ENCODE measurements at places on chromosomes 7 and 10. TPM values are rescaled to one million over a fixed set of nuclear protein-coding genes. Genes with fewer than 3 reads are reported as not detected.

GRCh38 chr10:99929360-99929759 lies 80.4 kb downstream of the DNMBP start:
- H3K27me3 ChIP-seq: no peaks in the 10 kb centered on the region
- no peak overlapping the region for H3K27ac ChIP-seq
- H3K36me3 ChIP-seq: no peaks in the 10 kb centered on the region
- peaks cover 5% of the 10 kb centered on the region for H3K4me1 ChIP-seq

GRCh38 chr7:94170836-94171235 lies 166.7 kb upstream of the BET1 start:
- no peak for DNase-seq
- H3K4me3 ChIP-seq: no peak overlapping the region
- H3K27ac ChIP-seq: no peak overlapping the region
- no peaks in the 10 kb centered on the region for H3K4me1 ChIP-seq

DNA sequence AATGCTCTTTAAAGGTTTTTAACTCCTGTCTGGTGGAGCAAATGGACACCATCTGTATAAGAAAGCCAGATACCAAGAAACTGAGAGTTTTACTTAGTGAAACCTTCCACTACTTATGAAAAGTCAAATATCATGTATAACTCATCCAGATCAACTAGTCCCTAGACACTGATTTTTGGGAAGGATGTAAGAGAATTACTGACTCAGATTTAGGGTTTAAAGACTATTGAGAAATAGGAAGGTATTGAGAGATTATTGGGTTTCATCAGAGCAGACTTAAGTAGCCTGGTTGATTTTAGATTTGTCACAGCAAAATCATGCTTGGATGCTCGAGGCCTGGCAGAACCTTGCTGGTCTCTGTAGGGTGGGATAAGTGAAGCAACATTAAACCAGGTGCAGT lies 3.1 kb downstream of the CSTF2T start:
- H3K27me3 ChIP-seq: no peaks in the 10 kb centered on the region
- H3K4me3 ChIP-seq: peak overlapping the region; percentile 100
- H3K27ac ChIP-seq: peak overlapping the region; percentile 66
- DNase-seq: no peak
- peaks cover 26% of the 10 kb centered on the region for H3K36me3 ChIP-seq

- no peaks in the 10 kb centered on the region for H3K36me3 ChIP-seq
- peaks cover 8% of the 10 kb centered on the region for H3K27me3 ChIP-seq
- H3K4me3 ChIP-seq: no peak overlapping the region
- no peaks in the 10 kb centered on the region for H3K4me1 ChIP-seq
- DNase-seq: no peak
Observed at GRCh38 chr7:156014201-156014600, 201.9 kb upstream of the SHH start.

- no peak for DNase-seq
- no peak overlapping the region for H3K4me3 ChIP-seq
- H3K27me3 ChIP-seq: peaks cover 2% of the 10 kb centered on the region
- H3K36me3 ChIP-seq: no peaks in the 10 kb centered on the region
- H3K4me1 ChIP-seq: peaks cover 11% of the 10 kb centered on the region
Observed at GRCh38 chr7:35736725-35737124, 41.8 kb upstream of the HERPUD2 start.

GRCh38 chr10:7410862-7411670 lies at the start of gene SFMBT2:
SFMBT2 (minus strand) TSS chr10:7411034; CDS start chr10:7381898, 29,136 bp downstream.
- peaks cover 39% of the 10 kb centered on the region for H3K4me1 ChIP-seq
- H3K27me3 ChIP-seq: no peaks in the 10 kb centered on the region
- H3K36me3 ChIP-seq: peaks cover 13% of the 10 kb centered on the region
- peak within 1 kb of the TSS; percentile 95 for H3K27ac ChIP-seq
- peak within 1 kb of the TSS; percentile 98 for H3K4me3 ChIP-seq

- H3K27ac ChIP-seq: no peak overlapping the region
- H3K36me3 ChIP-seq: peaks cover 7% of the 10 kb centered on the region
- no peak overlapping the region for H3K4me3 ChIP-seq
Observed at GRCh38 chr10:24871011-24871935, 81.1 kb downstream of the PRTFDC1 start.

DNA sequence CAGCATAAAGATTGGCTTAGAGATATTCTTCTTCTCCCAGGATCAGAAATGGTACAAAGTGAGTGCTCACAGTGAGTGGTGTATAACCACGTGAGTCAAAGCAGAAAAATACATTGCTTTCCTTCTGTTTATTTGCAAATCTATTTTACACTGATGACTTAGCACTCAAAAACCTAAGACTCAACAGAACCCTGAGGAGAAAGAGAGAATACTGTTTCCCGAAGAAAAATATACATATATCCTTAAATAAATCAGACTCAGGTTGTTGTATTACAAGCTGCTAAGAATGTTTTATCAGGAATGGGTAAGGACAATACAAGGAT lies 48.7 kb downstream of the ODAD2 start:
- DNase-seq: no peak
- no peaks in the 10 kb centered on the region for H3K36me3 ChIP-seq
- peaks cover 7% of the 10 kb centered on the region for H3K27me3 ChIP-seq
- no peak overlapping the region for H3K27ac ChIP-seq

Gene BAMBI
- total RNA-seq: 0.14 TPM

Gene KIF11
- 42.2 TPM for total RNA-seq

Gene KAZALD1
- total RNA-seq: 1.9 TPM

Gene VGF
- not detected for total RNA-seq

Gene WDR86
- total RNA-seq: not detected
